ENCODE measurements at places on chromosomes 2 and 18.

- DNase-seq = no peak
Measured at GRCh38 chr2:42859791-42860190, 67.4 kb upstream of the HAAO start.

- no peak for DNase-seq
Measured at GRCh38 chr2:7358865-7359447, 441.7 kb downstream of the RNF144A start.

GRCh38 chr2:207813942-207814341 is 44.2 kb upstream of the FZD5 start:
- no peak for DNase-seq

- no peak for DNase-seq
Measured at GRCh38 chr2:224166654-224167053, 127.6 kb upstream of the SERPINE2 start.

GRCh38 chr2:121735518-121736074 is 1.1 kb downstream of the NIFK start:
- no peak for DNase-seq

All from stimulated activated CD8-positive, alpha-beta memory T cell treated with anti-CD3 and anti-CD28 coated beads, Interleukin-4, amount 100 ng/mL, for 4 hours (primary cell).